Urinary bladder (tissue), 4 donors: ENCODE measurements at places on chromosomes 5 and 9. TPM values are rescaled to one million over a fixed set of nuclear protein-coding genes. Genes with fewer than 3 reads are reported as not detected.

DNA sequence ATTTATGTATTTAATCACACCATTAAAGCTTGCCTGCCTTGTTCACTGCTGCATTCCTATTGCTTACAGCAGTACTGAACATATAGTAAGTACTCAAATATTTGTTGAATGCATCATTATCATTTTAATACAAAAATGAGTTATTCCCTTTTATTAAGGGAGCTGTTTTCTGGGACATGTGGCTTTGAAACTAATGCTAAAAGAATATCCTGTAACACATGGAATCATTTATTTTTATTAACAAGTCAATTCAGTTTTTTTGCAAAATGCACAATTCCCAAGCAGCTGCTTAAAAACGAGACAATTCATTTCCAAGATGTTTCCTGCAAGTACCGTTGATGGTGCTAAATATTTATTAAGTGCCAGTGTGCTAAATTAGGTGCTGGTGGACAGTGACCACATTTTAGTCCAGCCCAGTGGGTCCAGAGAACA, 148.3 kb upstream of the NR3C1 start:
- DNase-seq, result no peak

DNA sequence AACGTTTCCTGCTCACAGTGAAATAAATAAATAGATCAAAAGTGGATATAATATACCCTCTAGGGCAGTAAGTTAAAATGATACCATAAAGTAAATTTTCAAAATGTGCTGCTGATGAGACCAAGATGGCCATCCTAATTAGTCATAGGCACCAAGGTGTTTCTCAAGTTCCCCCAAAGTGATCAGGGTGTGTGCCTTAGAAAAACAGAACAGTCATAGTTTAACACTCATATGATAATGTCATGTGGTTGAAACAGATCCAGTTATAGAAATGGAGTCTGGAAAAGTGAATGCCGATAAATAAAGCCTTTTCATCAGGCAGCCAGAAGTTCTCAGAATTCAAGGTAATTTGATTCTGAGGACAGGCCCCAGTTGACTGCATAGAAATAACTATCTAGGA, 161.5 kb upstream of the CDKN2B start:
- DNase-seq, result no peak

DNA sequence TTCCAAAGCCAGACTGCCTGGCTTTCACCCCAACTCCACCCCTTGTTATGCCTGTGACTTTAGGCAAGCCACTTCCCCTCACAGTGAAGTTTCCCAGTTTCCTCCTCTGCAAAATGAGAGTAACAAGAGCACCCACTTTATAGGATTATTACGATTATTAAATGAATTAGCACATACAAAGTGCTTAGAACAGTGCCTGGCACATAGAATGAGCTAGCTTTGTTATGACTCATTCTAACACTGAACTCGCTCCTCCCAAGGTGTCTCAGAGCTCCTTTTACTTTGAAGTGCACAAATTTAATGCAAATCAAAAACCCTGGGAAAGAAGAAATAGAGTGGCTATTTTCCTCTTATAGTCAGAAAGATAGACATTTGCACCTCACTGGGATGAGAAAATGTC, 34.3 kb downstream of the DNAH5 start:
- DNase-seq, result no peak

Gene CXCL14
- total RNA-seq, result 16.0 TPM

Gene GPRIN1
- 1.3 TPM for total RNA-seq

Gene IL33
- total RNA-seq, result 123 TPM

Gene TLX3
- total RNA-seq, result 0.32 TPM

Gene GPR150
- not detected for total RNA-seq

Gene PRDM9
- not detected for total RNA-seq

Gene EDIL3
- total RNA-seq, result 45.5 TPM
